ENCODE measurements at places on chromosomes 1 and 21.

- DNase-seq, result no peak
Observed at GRCh38 chr1:13517193-13517812, 3.5 kb upstream of the LRRC38 start.

- DNase-seq, result no peak
Observed at GRCh38 chr1:40478276-40478675, 1.2 kb downstream of the ZFP69 start.

DNA sequence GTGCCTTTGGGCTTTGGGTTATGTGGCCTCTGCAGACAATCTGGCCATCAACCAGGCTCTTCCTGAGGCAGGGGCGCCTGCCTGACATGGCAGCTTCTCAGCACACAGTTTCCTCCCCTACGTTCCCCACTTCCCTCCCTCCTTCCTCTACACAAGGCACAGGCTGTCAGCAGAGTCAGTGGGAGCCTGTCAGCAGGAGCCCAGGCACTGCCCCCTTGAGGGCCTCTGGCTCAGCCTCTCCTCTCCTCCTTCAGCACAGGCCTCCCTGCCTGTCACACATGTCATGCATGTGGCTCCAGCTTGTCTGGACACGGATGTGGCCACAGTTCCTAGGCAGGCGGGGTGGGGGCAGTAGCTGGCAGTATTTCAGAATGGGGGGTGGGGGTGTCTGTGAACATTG is 52.2 kb upstream of the ARTN start:
- no peak for DNase-seq

DNA sequence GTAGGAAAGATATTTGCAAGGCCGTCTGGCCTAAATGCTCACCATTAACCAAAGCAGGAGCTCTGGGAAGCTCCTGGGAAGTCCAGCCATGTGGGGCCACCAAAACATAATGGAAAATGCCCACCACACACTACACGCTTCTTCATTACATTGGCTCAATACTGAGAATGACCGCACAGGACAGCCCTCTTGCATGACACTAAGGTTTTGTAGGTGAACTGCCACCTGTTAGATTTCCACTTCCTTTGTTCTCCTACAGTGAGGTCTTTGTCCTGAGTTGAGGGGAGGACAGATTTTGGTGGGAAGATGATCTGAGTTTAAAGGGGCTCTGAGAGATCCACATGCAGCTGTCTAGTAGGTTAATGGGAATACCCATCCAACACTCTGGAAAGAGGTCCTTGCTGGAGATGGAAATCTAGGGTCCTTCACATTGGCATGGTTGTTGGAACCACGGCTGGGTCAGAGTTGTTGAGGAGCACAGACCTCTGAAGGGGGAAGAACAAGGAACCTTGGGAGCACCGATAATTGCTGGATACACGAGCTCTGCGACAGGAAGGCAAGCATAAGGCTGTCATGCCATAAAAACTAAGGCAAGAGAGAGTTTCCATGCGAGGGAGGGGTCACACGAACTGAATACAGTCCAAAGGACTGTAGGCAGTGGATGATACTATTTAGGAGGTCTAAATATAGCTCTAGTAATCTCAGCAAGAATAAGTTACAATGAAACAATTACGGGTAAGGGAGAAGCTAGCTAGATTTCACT is 105.5 kb upstream of the IRF2BP2 start:
- DNase-seq, result no peak

Measured in stimulated activated CD4-positive, alpha-beta T cell treated with anti-CD3 and anti-CD28 coated beads, TNF-alpha, amount 100 ng/mL, for 4 hours (primary cell).